ENCODE measurements at places on chromosomes 6 and 20.

DNA sequence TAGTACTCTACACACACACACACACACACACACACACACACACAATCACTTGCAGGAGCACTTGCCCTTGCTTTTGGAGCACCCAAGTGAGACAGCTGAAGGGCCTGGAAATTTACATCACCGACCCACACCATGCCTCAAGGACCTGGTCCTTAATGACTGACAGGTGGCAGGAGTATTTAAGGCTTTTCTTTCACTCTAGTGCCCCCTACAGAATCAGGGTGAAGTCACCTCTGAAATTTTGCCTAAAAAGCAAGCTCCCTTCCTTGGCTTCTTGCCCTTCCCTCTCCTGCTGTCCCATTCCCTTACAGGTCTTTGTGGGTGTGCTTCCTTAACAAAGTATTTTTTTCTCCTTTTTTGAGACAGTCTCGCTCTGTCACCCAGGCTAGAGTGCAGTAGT, 353.5 kb upstream of the IRAK1BP1 start:
- no peak for DNase-seq

DNA sequence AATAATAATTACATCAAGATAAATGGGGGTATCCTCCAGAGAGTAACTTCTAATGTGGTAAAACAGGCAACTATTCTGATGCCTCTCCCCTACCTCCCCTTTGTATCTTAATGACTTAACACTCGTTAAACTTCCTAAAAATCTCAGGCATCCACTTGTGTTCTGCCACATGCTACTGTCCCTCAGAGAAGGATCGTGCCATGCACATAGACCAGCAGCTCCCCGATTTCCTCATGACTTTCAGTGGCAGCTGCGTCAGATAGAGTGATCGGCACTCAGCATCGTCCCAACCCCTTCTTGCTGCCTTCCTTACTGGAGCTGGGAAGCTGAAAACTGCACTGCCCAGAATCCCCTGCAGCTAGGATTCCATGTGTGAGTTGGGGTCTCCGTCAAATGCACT, 32.1 kb downstream of the RIPOR2 start:
- DNase-seq: no peak

DNA sequence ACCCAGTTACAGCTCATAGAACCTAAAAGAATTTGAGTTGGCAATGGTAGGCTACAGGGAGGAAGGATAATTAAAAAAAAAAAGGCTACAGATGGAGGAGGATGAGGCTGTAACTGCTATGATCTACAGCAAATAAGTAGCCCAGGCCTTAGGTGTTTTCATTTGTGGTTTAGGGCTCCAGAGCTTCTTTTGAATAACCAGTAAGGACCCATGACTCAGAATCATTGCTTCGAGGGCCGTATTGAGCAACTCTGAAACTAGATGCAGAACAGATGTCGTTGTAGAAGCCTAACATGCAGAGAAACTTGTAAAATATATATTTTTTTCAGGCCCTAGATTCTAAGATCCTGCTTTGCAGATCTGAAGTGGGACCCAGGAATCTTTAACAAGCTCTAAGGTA, 19.0 kb upstream of the ASIP start:
- peak; percentile 28 for DNase-seq

DNA sequence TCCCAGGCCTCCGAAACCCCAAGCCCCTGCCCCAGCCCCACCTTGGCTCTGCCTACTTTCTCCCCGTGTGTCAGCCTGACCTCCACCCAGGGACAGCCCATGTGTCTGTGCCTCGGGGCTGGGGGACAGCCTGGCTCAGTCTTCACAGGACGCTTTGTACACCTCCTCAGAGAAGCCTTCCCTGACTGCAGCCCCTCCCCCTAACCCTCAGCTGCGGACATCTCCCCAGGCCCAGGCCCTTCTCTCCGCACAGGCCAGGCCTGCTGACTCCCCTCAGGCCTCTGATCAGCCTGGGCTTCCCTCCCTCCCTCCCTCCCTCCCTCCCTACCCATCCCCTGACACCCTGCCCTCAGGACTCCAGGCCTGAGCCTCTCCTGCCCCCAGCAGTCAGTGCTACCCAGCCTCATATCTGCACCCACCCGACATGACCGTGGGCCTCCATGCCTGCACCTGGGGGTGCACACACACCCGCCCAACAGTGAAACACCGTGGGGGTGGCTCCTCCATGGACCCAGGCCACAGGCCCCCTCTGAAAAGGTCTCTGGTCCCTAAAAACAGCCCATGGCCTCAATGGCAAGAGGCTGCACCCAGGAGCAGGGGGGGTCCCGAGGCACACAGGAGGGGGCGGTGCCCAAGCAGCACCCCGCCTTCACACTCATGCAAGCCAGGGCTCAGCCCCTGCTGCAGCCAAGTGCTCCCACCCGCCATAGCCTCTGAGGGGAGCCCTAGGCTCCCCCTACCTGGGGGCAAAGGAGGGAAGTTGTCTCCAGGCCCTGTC, 12.9 kb downstream of the LAMA5 start:
- no peak for DNase-seq

DNA sequence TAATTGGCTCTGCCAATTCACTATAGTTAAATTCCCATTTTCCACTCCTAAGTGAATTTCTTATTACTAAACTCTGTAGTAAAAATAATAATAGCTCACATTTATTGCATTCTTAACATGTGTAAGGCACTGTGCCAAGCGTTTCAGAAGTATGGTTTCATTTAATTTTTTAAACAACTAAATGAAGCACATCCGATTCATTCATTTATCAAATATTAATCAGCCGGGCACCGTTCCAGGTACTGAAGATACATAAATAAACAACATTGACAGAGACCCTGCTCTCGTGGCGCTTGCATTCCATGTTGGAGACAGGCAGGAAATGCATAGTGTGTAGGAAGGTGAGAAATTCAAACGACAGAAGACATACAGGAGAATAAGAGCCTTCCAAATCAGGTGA, 423.2 kb upstream of the JARID2 start:
- DNase-seq: no peak
